SK-N-SH (cell line): ENCODE measurements at places on chromosomes 1 and 21. TPM values are rescaled to one million over a fixed set of nuclear protein-coding genes. Genes with fewer than 3 reads are reported as not detected.

The LCE6A gene
- polyA plus RNA-seq, result not detected in 2 replicates

The TCEANC2 gene
- 4.7 and 5.5 TPM in 2 replicates for polyA plus RNA-seq

The CACNA1S gene
- polyA plus RNA-seq, result not detected in 2 replicates

The SYT6 gene
- polyA plus RNA-seq, result not detected in 2 replicates
